ENCODE measurements at places on chromosomes 13 and 19.

DNA sequence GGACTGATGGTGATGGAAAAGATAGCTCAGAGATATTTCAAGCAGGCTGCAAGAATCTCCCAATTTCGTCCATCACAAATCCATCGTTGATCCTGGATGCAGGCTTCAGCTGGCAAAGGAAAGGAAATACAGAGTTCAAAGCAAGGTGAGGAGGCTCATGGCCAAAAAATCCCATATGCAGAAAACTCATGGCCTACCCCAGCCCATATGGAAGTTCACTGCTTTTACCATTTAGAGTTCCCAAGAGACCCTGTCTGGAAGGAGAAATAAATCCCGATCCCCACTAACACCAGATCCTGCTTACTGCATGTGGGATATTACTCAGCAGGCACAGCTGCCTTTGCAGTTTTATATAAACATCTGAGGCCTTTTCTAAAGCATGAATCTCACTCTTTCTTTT lies 412.9 kb upstream of the SPRY2 start:
- ATAC-seq, result no peak

- ATAC-seq, result no peak
Observed at GRCh38 chr19:7215176-7215575, 79.0 kb downstream of the INSR start.

- no peak for ATAC-seq
Observed at GRCh38 chr13:42548731-42549551, 25.0 kb upstream of the TNFSF11 start.

DNA sequence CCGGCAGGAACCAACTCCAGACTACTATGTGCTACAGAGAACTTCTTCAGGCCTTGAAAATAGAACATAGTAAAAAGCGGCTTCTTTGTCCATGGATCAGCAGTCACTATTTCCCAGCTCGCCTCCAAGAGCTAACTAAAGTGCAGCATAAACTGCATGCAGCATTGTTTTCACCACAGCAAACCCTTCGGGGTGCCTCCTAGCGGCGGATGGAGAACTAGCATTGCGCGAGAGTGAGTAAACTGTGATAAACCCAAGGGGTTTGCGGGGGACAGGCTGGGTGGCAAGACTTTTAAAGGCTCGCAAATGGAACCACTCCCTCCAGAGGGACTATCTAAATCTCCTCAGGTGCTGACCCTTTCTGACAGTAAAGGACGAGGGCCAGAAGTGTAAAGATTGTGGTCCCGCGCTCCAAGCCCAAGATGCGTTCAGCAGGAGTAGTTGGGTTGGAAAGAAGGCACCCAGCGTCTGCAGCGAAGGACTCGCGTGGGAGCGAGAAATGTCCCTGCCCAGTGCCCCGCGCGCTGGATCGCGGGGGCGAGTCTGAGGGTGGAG lies 21.5 kb upstream of the SGCG start:
- ATAC-seq, result peak; percentile 63

- no peak for ATAC-seq
Observed at GRCh38 chr13:65540175-65540574, 1690.0 kb downstream of the PCDH9 start.

- ATAC-seq, result peak; percentile 93
Observed at GRCh38 chr13:79480954-79481684, at the start of gene NDFIP2. Gene NDFIP2 (plus strand): TSS chr13:79481155. CDS start chr13:79481204, 49 bp downstream.

DNA sequence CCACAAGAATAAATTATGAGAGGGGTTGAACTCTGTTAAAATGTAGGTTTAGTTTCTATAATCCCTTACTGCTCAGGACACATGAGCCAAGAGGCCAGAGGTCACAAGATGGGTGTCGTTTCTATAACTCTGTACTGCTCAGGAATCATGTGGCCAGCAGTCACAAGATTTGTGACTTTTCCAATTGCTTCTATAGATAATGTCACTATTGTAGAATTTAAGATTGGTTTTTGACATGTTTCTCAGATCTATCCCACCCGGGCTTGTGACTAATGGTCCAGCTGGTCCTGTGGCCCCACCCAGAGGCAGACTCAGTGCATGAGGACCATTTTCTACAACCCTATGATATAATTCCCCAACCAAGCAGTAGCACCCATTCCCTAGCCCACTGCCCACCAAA lies 662.0 kb upstream of the KLF12 start:
- ATAC-seq, result peak; percentile 70

GRCh38 chr19:36093146-36093662 lies 17.7 kb upstream of the OVOL3 start:
- no peak for ATAC-seq

DNA sequence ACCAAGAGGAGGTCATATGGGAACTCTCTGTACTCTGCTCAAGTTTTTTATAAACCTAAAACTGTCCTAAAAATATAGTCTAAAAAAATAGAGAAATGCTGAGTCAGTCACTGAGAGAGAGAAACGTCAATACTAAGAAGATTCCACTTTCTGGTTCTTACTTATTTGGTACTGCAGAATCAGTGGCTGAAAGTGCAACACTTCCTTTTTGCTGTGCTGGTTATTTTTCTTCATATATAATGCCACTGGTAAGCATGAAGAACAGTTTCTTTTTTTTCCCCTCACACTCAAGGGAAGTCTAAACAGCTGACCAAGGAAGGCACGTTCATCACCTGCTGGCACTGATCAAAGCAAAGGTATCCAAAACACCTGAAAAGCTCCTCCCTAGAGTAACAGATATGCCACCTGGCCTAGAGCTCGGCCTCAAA lies 44.3 kb upstream of the N4BP2L1 start:
- ATAC-seq, result no peak

- ATAC-seq, result no peak
Observed at GRCh38 chr13:33316890-33317289, 31.3 kb upstream of the STARD13 start.

Data from motor neuron (in vitro differentiated cells).